ENCODE measurements at places on chromosomes 2 and 18.

DNA sequence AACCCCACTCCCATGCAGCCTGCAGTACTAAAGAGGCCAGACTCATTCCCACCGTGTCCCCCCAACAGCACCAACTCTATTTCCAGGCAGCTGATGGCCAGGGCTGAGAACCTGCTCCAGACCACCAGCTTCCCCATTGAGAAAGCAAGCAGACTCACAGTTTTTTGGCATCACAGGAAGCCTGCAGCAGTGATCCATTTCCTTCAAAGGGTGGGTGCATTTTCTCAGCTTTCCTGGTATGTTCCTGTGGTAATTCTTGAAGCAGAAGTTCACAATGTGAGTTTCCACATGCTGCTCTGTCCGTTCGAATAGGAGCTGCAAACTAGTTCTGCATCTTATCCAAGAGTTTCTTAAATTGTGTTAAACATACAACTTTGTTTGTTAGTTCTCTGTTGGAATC lies 1249.6 kb upstream of the FAM98A start:
- DNase-seq: peak; percentile 2

GRCh38 chr2:134245340-134245984 lies 8.4 kb upstream of the MGAT5 start:
- DNase-seq: peak; percentile 65

GRCh38 chr2:169757356-169757755 lies 23.7 kb downstream of the KLHL23 start:
- no peak for DNase-seq

GRCh38 chr2:73281244-73281643 lies 3.0 kb downstream of the FBXO41 start:
- DNase-seq: no peak
